ENCODE measurements at places on chromosomes 4 and X.

DNA sequence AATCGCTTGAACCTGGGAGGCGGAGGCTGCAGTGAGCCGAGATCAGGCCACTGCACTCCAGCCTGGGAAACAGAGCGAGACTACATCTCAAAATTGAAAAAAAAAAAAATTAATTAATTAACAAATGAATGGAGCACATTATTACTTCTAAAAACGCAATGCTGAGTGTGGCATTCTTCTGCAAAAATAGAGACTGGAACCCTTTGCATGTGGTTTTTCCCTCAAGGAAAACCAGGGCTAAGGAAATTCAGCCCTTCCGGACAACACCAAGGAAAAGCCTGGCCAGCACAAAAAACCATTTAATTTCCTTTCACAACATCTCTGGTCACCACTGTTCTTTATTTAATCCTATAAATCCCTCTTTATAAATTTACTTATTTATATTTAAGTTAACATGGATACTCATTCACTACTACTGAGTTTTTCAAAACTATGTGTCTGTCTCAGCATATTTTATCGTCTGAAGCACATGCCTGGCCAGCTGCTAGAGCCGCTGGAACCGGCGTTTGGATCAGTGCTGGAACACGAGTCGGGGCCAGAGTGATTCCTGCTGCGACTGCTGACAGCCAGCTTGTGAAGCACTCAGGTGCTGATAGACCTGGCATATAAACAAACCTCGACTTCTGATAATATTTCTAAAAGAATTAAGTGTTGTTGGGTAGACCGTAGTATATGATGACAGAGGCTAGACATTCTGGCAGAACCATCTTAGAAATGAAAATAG lies 84.5 kb upstream of the WWC2 start:
- no peak overlapping the region for H3K27ac ChIP-seq
- H3K4me1 ChIP-seq, result no peaks in the 10 kb centered on the region
- H3K27me3 ChIP-seq, result no peaks in the 10 kb centered on the region
- H3K36me3 ChIP-seq, result no peaks in the 10 kb centered on the region
- DNase-seq, result no peak

- DNase-seq, result no peak
- no peak overlapping the region for H3K4me3 ChIP-seq
- no peaks in the 10 kb centered on the region for H3K36me3 ChIP-seq
- H3K27ac ChIP-seq, result no peak overlapping the region
- no peaks in the 10 kb centered on the region for H3K27me3 ChIP-seq
Measured at GRCh38 chr4:80434238-80434637, 98.7 kb downstream of the CFAP299 start.

DNA sequence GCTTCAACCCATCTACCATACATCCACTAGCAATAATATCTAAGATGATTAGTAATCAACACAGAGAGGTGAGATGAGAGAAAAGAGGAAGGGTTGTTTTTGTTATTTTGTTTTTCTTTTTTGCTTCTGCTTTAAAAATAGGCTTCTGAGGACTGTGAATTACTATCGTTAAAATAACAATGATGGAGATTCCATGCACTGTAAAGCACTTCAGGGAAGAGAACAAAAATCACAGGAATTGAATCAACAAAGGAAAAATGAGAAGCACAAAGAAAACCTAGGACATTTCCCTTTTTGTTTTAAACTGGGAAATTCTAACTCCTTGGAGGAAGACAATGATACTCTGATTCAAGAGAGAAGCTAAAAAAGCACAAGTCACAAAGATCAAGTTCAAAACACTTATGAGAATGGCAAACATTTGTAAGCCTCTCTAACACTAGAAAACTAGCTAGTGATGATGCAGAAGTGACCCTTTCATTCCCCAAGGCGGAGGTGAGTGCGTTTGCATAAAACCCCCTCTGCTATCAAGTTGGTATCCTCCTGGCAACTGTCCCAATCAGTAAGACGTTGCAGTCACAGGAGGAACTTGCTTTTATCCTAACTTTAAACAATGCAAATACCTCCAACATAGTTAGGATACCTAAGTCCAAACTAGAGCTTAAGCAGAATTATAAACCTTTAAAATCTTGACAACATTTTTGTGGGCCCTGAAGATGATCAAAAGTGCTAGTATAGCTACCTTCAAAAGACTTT lies 308.5 kb downstream of the CAMK2D start:
- no peak overlapping the region for H3K27ac ChIP-seq
- no peak overlapping the region for H3K4me3 ChIP-seq
- no peaks in the 10 kb centered on the region for H3K27me3 ChIP-seq
- no peaks in the 10 kb centered on the region for H3K4me1 ChIP-seq
- no peaks in the 10 kb centered on the region for H3K36me3 ChIP-seq

GRCh38 chrX:7218321-7219152 lies 70.6 kb upstream of the PUDP start:
- no peak overlapping the region for H3K27ac ChIP-seq
- H3K36me3 ChIP-seq, result no peaks in the 10 kb centered on the region
- DNase-seq, result no peak
- H3K4me3 ChIP-seq, result no peak overlapping the region
- H3K27me3 ChIP-seq, result no peaks in the 10 kb centered on the region

GRCh38 chr4:145195167-145195952 lies 15.0 kb upstream of the OTUD4 start:
- no peak overlapping the region for H3K27ac ChIP-seq
- no peaks in the 10 kb centered on the region for H3K27me3 ChIP-seq
- no peaks in the 10 kb centered on the region for H3K4me1 ChIP-seq

GRCh38 chrX:68454476-68455150 lies 21.3 kb upstream of the OPHN1 start:
- H3K27me3 ChIP-seq, result no peaks in the 10 kb centered on the region
- no peak for DNase-seq
- no peaks in the 10 kb centered on the region for H3K4me1 ChIP-seq

DNA sequence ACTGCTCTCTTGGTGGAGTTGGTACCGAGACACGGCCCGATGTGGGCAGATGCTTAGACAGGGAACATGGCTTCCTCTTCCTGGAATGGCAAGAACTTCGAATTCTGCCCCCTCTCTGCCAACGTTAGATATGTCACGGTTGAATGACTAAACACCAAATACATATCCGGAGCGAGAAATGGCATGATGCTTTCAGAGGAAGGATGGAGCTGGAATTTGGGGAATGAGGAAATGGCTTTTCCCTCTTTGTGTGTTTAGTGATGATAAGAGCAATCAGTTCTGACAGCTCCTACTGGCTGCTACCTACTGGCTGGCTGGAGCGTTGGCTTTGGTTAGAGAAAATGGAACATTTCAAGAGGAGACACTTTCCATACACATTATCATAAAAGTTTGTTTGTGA lies 140.0 kb downstream of the DHRSX start:
- H3K4me1 ChIP-seq, result peaks cover 20% of the 10 kb centered on the region
- H3K27ac ChIP-seq, result no peak overlapping the region
- no peaks in the 10 kb centered on the region for H3K36me3 ChIP-seq
- H3K4me3 ChIP-seq, result no peak overlapping the region
- H3K27me3 ChIP-seq, result no peaks in the 10 kb centered on the region

GRCh38 chrX:96683997-96684338 lies 674 bp upstream of the DIAPH2 start:
- DNase-seq, result no peak
- H3K27ac ChIP-seq, result peak overlapping the region; percentile 92
- H3K27me3 ChIP-seq, result no peaks in the 10 kb centered on the region
- peak overlapping the region; percentile 94 for H3K4me3 ChIP-seq
- peaks cover 16% of the 10 kb centered on the region for H3K4me1 ChIP-seq

DNA sequence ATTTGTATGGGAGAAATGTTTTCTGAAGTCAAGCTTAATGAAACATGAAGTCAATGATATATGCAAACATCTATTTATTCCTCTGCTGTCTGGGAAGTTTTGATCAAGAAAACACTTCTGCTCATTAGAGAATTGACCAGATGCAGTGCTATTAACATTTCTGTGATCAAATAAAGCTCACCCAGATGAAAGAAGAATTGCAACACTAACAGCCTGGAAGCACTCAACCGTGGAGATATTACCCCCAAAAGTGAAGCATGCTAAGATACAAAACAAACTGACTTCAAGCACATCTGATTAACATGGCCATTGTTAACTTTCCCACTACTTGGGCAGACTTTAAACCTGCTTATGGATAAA lies 73.7 kb upstream of the GUCY1A1 start:
- H3K27me3 ChIP-seq, result no peaks in the 10 kb centered on the region
- H3K27ac ChIP-seq, result no peak overlapping the region
- no peak overlapping the region for H3K4me3 ChIP-seq
- H3K4me1 ChIP-seq, result no peaks in the 10 kb centered on the region
- DNase-seq, result no peak
- no peaks in the 10 kb centered on the region for H3K36me3 ChIP-seq

DNA sequence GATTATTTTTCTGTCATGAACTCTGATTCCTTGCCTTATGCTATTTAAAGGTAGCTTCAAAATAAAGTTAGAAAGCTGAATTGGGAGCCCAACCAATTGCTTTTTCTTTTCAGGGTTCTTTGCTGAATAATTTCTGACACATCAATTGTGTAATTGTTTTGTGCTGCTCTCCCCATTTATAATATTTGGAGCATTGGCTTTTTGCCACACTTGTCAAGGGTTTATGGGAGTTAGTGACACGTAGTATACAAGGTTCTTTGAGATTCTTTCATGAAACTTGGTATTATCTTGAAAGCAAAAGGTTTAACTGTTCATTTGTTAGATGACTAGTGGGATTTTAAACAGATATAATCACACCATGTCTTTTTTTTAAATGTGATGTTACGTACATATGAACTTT lies 80.9 kb downstream of the POLA1 start:
- H3K4me3 ChIP-seq, result no peak overlapping the region
- no peak overlapping the region for H3K27ac ChIP-seq
- H3K27me3 ChIP-seq, result no peaks in the 10 kb centered on the region

DNA sequence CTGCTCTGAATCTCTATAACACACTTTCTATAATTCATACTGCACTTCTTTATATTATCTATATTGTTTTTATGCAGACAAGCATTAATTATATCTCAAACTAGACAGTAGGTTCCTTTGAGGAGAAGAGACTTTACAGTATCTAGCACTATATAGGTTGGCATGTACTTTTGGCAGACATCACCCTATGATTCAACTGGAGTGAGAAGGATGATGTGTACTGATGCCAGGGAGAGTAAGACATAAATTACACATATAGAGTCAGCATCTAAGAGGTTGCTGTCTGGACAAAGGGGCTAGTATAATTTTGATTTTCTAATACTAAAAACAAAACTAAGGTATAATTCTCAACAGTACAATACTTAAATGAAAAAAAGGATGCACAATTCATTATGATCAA lies 5.1 kb upstream of the RBM41 start:
- no peak overlapping the region for H3K27ac ChIP-seq
- H3K27me3 ChIP-seq, result no peaks in the 10 kb centered on the region
- H3K4me1 ChIP-seq, result no peaks in the 10 kb centered on the region
- H3K36me3 ChIP-seq, result no peaks in the 10 kb centered on the region
- no peak for DNase-seq

GRCh38 chrX:110125446-110126162 lies 122.7 kb downstream of the TMEM164 start:
- H3K27ac ChIP-seq, result no peak overlapping the region
- H3K4me3 ChIP-seq, result no peak overlapping the region
- no peaks in the 10 kb centered on the region for H3K4me1 ChIP-seq
- DNase-seq, result no peak
- H3K36me3 ChIP-seq, result peaks cover 2% of the 10 kb centered on the region

DNA sequence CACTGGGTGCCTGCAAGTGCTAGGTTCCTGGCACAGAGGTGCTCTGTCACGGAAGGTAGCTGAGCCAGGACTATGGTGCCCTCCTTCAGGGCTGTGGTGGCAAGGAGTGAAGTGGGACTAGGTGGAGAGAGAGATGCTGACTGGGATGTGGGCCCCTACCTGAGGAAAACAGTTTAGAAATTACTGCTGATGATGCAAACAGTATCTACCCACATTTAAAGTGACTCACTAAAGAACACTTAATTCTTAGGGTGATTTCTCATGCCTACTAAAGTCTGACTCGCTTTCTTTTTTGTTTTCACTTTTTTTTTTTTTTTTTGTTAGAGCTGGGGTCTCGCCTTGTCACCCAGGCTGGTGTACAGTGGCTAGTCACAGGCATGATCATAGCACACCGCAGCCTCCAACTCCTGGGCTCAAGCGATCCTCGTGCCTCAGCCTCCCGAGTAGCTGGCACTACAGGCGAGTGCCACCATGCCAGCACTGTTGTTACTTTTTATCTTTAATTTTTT lies 3.1 kb downstream of the ZNF185 start:
- H3K4me3 ChIP-seq, result no peak overlapping the region
- peaks cover 24% of the 10 kb centered on the region for H3K27me3 ChIP-seq
- no peaks in the 10 kb centered on the region for H3K36me3 ChIP-seq
- peaks cover 6% of the 10 kb centered on the region for H3K4me1 ChIP-seq
- no peak for DNase-seq

DNA sequence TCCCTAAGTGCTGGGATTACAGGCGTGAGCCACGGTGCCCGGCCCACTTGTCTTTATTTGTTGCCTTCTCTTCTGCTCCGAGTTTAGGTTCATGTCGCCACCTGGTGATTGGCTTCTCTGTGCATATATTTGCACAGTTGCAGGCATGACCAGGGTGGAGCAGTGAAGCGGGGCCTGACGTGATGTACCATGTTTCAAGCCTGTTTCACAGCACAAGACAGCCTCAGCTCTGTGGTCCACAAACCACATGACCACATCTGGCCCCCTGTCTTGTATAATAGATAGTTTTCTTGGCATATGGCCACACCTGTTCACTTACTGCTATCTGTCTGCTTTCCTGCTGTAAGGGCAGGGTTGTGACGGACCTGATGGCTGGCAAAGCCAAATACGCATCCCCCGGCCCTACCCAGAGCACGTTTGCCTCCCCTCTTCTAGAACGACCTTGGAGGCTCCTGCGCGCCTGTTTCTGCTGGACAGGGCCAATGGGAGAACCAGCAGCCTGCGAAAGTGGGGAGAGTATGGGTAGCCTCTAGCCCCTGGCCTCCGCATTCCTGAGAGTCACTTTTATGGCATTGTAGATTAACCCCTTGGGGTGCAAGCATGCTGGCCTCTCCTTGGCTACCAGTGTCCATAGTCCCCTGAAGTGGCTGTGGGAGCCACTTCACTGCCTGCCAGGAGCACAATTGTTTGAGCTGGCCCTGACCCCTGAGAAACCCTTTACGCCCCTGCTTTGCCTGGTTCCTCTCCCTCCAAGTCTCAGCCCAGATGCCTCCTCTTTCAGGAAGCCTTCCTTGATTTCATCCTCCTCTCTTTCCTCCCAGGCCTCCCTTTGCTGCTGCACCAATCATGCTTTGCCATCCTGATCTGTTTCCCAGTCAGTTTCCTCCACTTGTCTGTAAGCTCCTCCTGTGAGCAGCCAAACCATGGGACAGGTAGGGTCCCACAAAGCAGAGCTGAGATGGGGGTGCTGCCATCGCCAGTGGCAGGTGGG lies 6.0 kb upstream of the SH3TC1 start:
- no peaks in the 10 kb centered on the region for H3K36me3 ChIP-seq
- H3K4me3 ChIP-seq, result no peak overlapping the region
- H3K27ac ChIP-seq, result no peak overlapping the region
- H3K4me1 ChIP-seq, result peaks cover 49% of the 10 kb centered on the region

DNA sequence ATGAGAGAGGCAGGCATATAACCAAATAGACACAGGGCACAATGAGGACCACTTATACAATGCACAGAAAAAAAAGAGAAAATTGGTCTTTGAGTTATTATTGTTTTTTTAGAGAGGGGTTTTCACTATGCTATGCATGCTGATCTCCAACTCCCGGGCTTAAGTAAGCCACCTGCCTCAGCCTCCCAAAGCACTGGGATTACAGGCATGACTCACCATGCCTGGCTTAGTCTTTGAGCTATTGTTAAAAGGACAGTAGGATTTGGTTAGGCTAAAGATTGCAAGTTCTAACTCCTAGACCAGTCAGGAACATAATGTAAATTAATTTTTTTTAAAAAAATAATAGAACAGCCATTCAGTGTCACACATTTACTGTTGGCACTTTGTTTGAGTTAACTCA lies 340.1 kb downstream of the GPAT3 start:
- H3K4me3 ChIP-seq, result no peak overlapping the region
- no peak overlapping the region for H3K27ac ChIP-seq
- no peaks in the 10 kb centered on the region for H3K4me1 ChIP-seq
- DNase-seq, result no peak

Data from CD14-positive monocyte (primary cell).